ENCODE measurements at places on chromosomes 12 and 14.

DNA sequence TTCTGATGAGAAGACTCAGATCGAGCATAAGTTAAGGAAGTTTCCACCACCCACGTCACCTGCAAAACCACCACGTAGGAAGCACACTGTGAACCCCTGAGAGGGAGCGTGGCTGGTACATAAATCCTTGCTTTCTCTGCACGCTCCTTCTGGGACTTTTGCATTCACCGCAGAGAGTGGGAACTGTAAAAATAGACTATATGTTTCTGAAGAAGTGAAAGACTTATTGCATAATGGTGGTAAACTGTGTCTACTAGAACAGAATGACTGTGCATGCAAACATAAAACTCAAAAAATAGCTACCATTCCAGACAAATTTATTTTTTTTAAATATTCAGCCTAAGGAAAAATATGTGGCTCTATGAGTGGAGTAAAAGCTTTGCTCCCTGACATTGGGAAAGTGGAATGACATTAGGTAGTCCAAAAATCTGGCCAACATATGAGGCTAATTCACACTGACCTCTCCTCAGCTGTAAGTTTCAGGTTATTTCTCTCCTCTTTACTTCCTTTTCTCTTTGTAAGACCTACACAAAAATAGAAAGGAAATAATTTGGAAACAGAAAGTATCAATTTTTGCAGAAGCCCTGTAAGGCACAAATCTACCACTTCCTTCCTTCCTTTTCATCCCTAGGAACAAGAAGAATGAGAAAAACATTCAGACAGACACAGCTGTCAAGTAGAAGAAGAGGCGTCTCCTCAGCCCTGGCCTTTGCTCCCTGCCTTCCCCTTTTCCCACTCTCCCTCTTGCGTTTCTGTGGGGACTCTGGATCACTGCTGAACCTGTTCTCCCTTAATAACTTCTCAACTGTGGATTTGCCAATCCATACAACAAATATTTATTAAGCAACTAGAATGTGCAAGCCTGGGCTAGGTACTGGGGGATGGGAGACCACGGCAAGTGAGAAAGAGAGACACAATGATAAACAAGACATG lies 264.3 kb upstream of the FOXN3 start:
- DNase-seq, result peak; percentile 41
- no peaks in the 10 kb centered on the region for H3K27me3 ChIP-seq
- peaks cover 28% of the 10 kb centered on the region for H3K4me1 ChIP-seq
- H3K27ac ChIP-seq, result peak overlapping the region; percentile 72
- H3K36me3 ChIP-seq, result no peaks in the 10 kb centered on the region

DNA sequence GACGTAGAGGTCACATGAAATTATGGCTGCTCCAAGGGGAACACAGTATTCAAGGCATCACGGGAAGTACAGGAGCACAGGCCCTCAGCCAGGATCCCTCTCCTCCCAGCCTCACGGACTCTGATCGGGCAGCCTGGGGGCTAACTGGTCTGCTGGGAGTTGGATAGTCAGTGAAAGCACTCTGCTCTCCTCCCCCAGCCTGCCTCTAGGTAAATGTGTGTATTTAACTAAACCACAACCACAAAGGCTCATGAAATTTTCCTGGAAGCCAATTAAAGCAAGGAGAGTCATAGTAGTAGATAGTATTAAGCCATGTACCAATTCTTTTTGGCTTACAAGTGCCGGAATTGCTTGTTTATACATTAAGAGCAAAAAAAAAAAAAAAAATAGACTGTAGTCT lies 254.3 kb downstream of the MSRB3 start:
- no peak overlapping the region for H3K27ac ChIP-seq
- H3K27me3 ChIP-seq, result no peaks in the 10 kb centered on the region
- no peaks in the 10 kb centered on the region for H3K4me1 ChIP-seq
- no peaks in the 10 kb centered on the region for H3K36me3 ChIP-seq

DNA sequence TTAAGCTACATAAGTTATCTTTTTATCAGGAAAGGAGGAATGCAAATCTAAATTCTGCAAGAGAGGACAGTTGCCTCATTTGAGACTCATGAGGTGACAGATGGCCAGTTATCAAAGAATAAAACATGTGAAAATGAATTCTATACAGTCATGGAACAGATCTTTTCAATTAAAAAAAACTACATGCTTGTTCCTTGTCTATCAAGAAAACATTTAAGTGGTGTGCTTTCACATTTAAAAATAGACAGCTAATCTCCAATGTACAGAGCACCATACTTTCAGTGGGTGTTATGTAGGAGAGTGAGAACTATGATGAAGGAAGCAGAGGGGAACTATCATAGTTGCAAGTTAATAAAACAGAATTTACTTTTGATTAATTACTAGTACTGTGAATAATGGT lies 76.7 kb upstream of the TTC7B start:
- peaks cover 3% of the 10 kb centered on the region for H3K36me3 ChIP-seq
- no peak overlapping the region for H3K27ac ChIP-seq
- no peaks in the 10 kb centered on the region for H3K4me1 ChIP-seq
- no peak for DNase-seq
- no peaks in the 10 kb centered on the region for H3K27me3 ChIP-seq
- H3K4me3 ChIP-seq, result no peak overlapping the region

GRCh38 chr14:99842141-99842540 lies 48.9 kb downstream of the EML1 start:
- H3K27ac ChIP-seq, result no peak overlapping the region
- no peaks in the 10 kb centered on the region for H3K4me1 ChIP-seq
- H3K4me3 ChIP-seq, result no peak overlapping the region

GRCh38 chr14:93716746-93717667 lies 71.3 kb downstream of the PRIMA1 start:
- H3K27ac ChIP-seq, result no peak overlapping the region
- no peak for DNase-seq
- no peak overlapping the region for H3K4me3 ChIP-seq
- H3K4me1 ChIP-seq, result no peaks in the 10 kb centered on the region
- H3K36me3 ChIP-seq, result no peaks in the 10 kb centered on the region
- H3K27me3 ChIP-seq, result no peaks in the 10 kb centered on the region

GRCh38 chr14:54529811-54530210 lies 20.1 kb downstream of the CGRRF1 start:
- H3K36me3 ChIP-seq, result peaks cover 5% of the 10 kb centered on the region
- no peaks in the 10 kb centered on the region for H3K4me1 ChIP-seq
- H3K27me3 ChIP-seq, result no peaks in the 10 kb centered on the region
- H3K27ac ChIP-seq, result no peak overlapping the region
- no peak overlapping the region for H3K4me3 ChIP-seq
- no peak for DNase-seq
